Umbilical cord (tissue), 2 donors: ENCODE measurements at places on chromosomes 7 and 10.

DNA sequence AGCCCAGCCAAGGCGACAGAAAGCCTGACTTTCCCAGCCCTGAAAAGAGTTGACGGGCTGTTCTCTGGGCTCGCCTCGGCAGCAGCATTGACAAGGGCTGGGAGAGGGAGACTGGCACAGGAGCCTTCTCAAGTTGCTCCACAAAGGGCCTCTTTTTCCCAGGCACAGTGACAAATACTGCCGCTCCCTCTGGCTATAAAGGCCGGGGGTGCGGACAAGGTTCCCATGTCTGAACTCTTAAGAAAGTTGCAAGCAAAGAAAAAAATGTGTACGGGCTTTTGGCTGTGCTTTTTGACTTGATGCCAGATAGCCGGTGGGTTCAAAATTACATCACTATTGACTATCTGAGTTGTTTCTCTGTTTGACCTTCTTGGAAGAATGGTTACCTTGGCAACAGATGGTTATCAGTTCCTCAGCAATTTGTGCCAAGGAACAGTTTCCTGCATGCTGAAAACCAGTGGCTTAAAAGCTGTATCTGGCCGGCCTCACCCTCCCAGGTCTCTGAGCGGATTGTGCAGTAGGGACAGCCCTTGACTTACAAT lies 115.9 kb upstream of the EEPD1 start:
- DNase-seq: peak; percentile 95

DNA sequence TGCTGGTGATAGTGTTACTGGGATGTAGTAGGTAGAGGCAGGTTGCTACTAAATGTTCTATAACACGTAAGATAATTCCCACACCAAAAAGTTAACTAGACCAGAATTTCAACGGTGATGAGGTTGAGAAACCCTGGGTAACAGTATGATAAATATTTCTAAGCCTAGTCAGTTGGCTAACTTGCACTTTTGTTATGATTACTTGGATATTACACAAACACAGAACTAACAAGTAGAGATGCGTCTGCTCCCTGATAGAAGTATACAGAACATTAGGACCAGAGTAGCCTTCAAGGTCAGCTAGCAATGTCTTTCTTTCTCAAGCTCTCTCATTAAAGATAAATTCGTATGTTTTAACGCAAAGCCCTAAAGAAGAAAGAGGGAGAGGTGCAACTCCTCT lies 86.2 kb upstream of the FZD8 start:
- DNase-seq: no peak

- peak; percentile 39 for DNase-seq
These were observed 220.0 kb downstream of the AGMO start for GRCh38 chr7:15341817-15342216.

- DNase-seq: no peak
These were observed 1015.6 kb downstream of the KCNMA1 start for GRCh38 chr10:76621886-76622620.

DNA sequence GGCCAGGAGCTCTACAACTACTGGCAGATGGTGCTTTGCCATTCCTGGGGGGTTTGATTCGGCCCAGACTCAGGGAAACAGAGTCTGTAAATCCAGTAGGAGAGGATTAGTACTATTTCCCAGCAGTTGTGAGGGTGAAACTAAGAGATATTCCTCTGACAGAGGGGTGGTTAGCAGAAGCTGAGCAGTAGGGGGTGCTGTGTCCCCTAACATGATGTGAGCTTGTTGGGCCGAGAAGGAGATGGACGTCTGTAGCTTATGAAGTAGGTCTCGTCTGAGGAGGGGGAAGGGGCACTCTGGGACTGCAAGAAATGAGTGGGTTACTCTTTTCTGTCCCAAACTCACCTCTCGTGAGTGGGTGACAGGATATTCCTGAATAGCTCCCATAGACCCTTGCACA lies 179.2 kb upstream of the MBL2 start:
- peak; percentile 64 for DNase-seq

DNA sequence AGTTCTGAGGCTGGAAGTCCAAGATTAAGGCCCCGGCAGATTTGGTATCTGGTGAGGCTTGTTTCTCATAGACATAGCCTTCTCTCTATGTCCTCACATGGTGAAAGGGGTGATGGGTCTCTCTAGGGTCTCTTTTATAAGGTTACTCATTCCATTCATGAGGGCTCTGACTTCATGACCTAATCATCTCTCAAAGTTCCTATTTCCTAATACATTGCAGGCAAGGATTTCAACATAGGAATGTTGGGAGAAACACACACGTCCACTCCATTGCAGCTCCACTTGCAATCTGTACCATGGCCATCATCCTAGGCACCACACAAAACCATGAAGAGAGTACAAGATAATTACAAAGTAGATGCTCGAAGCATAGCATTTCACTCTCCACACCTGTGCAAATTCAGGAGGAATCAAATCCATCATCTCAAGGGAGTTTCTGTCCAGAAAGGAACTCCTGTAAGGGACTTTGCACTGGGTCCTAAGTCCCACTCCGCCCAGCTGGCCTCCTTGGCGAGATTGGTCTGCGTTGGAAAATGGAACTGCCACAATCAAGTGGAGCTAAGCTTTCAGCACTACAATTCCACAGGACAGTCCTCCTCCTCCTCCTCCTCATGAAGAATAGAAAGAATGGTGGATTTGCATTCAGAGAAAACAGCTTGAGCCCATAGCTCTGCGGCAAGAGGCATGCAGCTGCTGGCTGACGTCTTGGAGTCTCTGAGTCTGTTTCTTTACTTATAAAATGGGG lies 8.8 kb downstream of the DDC start:
- DNase-seq: no peak

DNA sequence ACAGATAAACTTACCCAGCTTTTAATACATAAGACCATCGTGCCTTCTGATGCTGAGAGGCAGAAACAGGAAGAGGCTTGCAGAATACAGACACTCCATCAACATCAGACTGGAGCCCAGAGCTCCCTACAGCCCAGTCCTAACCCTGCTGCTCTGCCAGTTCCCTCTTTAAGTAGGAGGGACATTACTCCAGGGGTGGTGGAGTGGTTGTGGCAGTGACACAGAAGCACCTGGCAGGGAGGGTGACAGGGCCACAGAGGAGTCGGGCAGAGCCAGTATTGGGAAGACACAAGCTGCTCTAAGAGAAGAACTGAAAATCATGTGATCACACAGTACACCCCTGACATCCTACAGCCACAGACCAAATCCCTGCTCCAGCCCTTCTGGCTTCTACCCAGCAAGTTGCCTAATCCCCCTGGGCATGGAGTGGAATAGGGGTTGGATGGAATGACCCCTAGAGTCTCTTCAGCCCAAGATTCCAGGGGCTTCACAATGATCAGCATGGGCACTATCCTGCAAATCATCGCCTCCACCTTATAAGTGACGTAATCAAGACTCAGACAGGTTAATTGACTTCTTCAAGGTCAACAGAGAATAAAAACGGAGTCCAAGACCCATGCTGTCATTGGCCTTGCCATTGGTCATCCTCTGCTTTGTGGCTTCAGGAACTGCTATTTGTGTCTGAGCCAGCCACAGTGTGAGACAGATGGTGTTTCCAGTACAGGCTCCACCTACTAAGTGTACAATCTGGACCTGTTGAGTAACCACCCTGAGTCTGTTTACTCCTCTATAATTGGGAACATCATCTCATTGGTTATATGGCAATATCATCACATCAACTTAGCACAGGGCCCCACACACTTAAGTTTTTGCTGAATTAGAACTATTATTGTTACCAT lies 61.1 kb upstream of the ZMIZ1 start:
- DNase-seq: peak; percentile 33

DNA sequence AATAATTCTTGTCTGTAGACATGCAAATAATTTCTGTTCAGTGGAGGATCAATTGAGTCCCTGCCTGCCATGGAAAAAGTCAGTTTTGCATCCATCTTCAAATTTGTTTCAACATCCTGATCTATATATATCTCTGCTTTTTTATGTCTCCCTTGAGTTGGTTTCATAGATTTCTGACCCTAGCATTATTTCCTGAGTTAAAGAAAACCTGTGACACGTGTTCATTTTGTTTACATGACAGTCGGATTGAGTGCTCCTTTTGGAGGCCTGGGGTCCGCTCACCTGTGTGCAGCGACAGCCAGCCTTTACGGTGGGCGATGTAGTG lies 674 bp downstream of the MRPS24 start:
- no peak for DNase-seq
